ENCODE measurements at places on chromosomes 1 and 21.

DNA sequence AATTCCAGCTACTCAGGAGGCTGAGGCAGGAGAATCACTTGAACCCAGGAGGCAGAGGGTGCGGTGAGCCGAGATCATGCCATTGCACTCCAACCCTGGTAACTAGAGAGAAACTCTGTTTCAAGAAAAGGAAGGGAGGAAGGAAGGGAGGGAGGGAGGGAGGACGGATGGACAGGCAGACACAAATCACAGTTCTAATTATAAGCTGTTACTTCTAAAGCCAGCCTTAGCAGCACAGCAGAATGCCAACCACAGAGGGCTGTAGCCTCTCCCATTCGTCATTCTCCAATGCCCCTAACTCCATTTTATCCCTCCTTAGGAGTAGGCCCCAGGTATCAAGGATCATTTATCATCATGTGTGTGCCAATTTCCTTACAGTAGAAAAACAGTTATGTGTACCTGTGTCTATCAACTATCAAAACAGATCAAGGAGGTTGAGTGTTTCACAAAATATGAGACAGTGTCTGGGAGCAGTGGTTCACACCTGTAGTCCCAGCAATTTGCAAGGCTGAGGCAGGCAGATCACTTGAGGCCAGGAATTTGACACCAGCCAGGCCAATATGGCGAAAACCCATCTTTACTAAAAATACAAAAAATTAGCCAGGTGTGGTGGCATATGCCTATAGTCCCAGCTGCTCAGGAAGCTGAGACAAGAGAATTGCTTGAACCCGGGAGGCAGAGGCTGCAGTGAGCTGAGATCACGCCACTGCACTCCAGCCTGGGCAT is 19.1 kb downstream of the USP48 start:
- DNase-seq: no peak

DNA sequence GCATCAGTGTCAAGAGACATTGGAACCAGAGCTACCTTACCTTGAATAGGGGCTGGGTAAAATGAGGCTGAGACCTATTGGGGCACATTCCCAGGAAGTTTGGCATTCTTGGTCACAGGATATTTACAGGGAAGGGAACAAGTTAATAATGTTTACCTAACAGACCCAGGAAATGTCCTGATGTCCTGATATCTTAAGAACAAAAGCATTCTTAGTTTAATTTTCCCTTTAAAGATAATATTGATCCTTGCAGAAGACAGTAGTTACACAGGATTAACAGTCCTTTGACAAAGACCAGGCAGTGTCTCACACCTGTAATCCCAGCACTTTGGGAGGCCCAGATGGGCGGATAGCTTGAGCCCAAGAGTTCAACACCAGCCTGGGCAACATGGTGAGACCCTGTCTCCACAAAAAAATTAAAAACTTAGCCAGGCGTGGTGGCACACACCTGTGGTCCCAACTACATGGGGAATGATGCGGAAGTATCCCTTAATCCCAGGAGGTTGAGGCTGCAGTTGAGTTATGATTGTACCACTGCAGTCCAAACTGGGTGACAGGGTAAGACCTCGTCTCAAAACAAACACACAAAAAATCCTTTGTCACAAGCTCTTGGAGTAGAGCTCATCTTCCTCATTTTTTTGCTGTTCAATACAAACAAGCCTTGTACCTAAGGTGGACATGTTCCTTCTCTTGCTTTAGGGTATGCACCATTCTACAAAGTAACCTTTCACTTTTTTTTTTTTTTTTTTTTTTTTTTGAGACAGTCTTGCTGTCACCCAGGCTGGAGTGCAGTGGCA is 1.3 kb upstream of the TOMM20 start:
- no peak for DNase-seq

GRCh38 chr1:203901581-203901980 is 40.2 kb downstream of the SNRPE start:
- DNase-seq: no peak

DNA sequence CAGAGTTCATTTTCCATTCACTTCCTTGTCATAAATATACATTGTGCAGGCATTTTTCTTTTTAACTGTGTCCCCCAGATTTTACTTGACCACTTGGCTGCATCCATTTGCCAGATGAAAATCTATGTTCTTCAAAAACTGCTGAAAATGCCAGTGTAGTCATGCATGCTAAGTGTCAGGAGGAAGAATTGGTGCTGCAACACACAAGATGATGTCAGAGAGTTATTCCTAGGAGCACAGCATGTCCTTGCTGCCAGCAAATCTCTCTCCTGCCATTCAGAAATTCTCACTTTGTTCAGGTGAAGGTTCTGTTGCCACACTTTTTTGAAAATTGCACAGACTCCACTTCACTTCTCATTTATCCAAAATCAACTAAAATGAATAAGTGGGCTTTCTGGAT is 106.4 kb upstream of the MAGI3 start:
- no peak for DNase-seq

DNA sequence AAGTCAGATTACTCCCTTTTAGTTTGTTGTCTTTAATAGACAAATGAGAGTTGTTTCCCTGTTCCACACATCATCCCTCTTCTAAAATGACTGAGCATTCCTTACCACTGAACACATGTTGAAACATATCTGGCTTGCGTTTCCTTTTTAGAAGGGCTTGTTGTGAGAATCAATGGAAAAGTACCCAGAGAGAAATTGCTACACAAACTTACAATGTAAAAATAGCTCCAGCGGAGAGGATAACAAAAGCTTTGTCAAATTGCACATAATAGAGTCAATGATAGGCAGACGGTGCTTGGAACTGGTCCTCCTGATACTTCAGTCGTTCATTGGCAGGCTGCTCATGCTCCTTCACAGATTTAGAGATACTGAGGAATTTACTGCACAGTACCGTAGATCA is 123.9 kb downstream of the CYYR1 start:
- no peak for DNase-seq

DNA sequence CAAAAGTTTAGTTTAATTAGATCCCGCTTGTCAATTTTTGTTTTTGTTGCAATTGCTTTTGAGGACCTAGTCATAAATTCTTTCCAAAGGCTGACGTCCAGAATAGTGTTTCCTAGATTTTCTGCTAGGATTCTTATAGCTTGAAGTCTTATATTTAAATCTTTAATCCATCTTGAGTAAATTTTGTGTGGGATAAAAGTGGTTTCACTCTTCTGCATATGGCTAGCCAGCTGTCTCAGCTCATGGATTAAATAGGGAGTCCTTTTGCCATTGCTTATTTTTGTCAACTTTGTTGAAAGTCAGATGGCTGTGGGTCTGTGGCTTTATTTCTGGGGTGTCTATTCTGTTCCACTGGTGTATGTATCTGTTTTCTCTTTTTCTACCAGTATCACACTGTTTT is 801.3 kb upstream of the ADGRL4 start:
- no peak for DNase-seq

DNA sequence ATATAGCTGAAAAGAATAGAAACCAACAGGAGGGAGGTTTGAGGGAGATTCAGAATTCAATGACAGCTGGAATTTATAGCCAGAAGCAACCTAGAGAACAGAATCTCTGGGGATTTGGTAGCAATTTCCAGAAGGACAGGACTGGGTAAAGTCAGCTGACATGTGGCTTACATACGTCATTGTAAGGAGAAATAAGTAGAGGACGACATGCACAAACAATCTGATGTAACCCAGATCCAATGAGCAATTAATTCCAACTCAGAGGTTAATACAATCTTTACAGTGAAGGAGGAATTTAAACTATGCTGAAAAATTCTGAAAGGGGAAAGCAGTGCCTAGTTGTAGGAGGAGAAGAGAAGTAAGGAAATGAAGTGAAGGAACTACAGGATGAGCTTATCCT is 383.9 kb downstream of the PTBP2 start:
- DNase-seq: no peak

DNA sequence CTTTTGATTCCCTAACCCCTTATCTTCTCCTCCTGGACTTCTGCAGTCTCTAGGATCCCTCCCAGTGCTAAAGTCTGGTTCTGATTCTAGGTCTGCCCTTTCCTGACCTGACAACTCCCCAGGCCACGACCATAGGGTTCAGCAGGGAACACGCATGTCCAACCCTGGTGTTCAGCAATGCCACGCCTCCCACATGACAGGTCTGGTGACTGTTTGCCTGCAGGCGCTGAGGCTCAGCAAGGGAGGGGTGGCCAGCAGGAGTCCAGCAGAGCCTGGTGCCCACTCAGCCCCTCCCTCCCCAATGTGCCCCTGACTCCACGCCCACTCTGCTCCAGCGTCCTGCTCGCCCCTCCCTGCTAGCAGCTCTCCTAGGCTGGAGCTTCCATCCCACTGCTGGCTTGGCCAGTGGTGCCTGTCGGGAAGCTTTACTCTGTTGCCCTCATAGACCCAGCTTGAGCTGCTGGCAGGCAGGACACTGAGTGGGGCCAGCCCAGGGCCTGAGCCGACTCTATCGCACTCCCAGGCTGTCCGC is 17.3 kb downstream of the SLC9A1 start:
- no peak for DNase-seq

GRCh38 chr1:159799446-159799985 is 2.6 kb upstream of the FCRL6 start:
- DNase-seq: no peak

DNA sequence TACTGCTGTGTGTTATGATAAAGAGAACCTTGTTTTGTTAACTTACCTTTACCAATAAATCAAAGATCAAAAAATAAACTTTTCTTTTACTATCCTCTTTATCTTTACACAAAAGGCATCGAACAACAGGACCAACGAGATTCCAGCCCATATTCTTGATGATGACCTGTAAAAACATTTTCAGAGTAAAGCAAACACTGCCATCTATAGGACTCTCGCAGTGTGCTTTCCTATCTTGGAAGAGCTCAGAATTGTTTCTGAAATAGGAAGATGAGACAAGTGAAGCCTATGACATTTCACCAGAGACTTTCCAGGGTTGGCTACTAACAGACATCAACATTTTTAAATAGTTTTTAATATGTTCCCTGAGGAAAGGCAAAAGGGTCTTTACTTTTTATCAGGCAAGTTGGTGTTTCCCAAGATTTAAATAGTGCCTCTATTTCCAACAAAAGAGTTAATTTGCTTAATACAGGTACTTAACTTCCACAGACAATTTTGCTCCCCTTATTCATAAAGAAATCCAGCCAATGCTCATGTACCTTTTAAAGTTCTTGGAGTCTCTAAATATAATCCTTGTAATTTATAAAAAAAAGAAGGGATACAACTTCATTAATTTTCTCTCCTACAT is 7.3 kb downstream of the GLMN start:
- DNase-seq: no peak

GRCh38 chr1:209349363-209350308 is 233.9 kb upstream of the CAMK1G start:
- DNase-seq: no peak

GRCh38 chr1:228857611-228858010 is 122.3 kb downstream of the RHOU start:
- no peak for DNase-seq

GRCh38 chr1:65264197-65264929 is 45.0 kb upstream of the DNAJC6 start:
- DNase-seq: peak; percentile 46

GRCh38 chr21:45818904-45819285 is 162.7 kb upstream of the COL6A1 start:
- DNase-seq: peak; percentile 44

GRCh38 chr1:78492386-78492950 is 1.7 kb downstream of the PTGFR start:
- DNase-seq: no peak

DNA sequence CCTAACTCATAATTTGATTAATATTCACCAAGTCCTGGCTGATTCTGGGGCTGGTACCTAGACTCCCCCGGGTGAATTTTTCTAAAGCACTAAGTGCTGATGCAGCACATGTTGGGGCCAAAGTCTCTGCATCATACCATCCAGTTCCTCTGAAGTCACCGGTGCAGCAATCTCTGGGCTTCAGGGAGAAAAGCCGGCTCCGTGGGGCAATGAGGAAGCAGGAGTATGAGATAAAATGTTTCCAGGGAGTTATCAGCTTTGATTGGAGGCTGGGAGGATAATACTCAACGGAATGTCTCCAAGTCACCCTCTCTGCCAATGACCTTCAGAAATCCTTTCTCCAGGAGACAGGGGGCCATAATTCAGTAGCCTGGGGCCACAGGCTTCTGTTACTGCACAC is 1.2 kb downstream of the FCAMR start:
- no peak for DNase-seq

DNA sequence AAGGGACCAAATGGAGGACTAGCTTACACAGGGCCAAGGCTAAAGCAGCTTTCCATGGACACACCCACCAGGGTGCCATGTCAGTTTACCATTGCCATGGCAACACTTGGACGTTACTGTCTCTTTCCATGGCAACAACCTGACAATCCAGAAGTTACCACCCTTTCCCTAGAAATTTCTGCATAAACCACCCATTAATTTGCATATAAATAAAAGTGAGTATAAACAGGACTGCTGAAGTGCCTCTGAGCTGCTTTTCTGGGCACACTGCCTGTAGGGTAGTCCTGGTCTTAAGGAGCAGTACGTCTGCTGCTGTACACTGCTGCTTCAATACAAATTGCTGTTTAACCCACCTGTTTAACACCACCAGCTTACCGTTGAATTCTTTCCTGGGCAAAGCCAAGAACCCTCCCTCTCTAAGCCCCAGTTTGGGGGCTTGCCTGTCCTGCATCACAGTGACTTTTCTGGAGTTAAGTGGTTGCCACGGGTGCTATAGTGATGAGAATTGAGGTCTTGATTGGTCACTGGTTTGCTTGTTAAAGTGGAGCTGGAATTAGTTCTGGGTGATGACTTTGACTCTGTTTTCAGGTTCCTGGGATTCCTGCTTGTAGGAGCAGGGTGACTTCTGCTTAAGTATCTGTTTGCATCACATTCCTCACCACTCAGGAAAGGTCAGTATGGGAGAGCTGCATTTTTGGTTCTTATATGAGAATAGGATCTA is 83.2 kb downstream of the CLDN17 start:
- DNase-seq: no peak

DNA sequence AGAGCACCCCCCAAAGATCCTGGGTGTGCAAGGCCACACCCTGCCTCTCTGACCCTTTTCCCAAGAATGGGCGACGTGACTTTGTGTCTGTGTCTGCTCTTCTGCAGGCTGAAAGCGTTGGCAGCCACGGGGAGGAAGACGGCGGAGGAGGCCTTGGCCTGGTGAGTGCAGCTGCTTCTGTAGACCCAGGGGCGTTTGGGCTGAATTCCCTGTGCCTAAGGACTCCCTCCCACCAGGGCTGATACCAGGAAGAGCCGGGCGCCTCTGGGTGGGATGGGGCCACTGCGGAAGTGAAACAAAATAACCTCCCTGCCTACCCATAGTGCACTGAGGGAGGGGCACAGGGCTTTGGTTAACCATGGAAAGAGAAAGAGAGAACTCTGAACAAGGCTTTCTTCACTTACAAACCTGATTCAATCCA is 2.5 kb downstream of the UBASH3A start:
- DNase-seq: no peak

- no peak for DNase-seq
These were observed 30.3 kb downstream of the INTS7 start for GRCh38 chr1:212004895-212005608.

GRCh38 chr1:207084701-207085180 is 3.9 kb upstream of the C4BPB start:
- peak; percentile 58 for DNase-seq
